CD8-positive, alpha-beta T cell (primary cell): ENCODE measurements at places on chromosomes 2 and 18. TPM values are rescaled to one million over a fixed set of nuclear protein-coding genes. Genes with fewer than 3 reads are reported as not detected.

The KATNAL2 gene
- total RNA-seq: 2.1 TPM

DNA sequence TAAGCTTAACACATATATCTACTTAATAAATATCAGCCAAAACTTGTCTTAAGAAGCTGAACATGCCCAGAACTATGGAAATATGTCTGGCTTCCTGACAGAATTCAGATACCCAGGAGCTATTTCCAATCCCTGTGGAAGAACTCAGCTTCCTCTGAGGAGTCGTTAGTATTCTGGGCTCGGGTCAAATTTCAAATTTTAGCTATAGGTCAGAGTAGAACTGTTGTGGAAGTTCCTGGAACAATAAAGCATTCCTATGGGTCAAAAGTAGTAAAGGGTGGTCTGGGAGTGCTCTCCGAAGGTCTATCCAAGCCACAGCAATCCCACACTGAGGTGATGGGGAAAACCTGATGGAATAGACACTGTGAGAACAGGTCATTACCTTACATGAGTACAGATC is 342.7 kb upstream of the CHST9 start:
- no peak for DNase-seq

- no peak for DNase-seq
Observed at GRCh38 chr2:149725234-149725633, 137.7 kb upstream of the MMADHC start.

- DNase-seq: no peak
Observed at GRCh38 chr2:124024561-124025170, 421 bp upstream of the CNTNAP5 start.

GRCh38 chr18:34710934-34711333 is 836 bp downstream of the DTNA start:
- DNase-seq: no peak

DNA sequence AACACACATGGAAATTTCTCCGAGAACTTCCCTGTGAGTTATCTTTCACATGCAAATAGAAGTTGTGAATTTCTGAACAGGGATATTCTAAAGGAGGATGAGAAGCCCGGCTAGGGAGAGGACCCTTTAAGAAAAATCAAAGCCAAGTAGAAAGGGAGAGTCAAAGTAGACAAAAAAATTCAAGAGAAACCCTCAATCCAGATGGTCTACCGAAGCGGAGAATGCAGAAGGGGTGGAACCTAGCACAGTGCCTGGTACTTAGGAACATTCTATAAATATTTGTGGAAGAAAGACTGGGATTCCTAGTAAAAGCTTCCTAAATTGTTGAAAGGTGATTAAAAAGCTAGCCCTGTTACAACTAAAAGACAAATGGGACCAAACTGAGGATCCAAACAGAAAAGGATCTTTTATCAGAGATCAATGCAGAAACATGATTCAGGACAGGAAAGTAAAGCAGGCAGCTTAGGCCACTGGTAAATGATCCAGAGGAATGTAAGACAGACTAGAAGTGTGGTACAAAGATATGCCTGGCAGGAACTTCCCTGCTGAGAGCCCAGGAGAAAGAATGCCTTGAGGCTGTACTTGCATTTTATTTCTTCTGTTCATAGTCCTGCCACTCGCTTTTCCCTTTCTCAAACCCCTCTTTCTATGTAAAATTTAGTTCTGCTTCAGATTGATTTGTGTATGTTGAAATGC is 19.5 kb upstream of the GLS start:
- DNase-seq: no peak

DNA sequence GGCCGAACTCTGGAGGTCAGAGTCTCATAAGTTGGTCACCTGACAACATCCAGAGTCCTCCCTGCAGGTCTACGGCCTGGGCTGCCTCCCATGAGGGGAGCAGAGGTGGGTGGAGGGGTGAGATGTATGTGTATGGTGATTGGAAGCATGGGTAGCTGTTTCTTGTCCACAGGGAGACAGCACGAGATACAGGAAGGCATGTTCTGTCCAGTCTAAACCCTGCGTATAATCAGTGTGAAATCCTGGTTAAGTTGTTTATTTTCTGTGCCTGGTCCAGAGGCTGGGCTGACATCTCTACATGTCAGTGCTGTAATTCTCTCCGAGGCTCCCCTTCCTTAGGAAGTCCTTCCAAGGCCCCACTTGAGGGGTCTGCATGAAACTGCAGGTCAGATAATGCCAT is 8.9 kb downstream of the TOGARAM2 start:
- no peak for DNase-seq

The UCN gene
- total RNA-seq: 1.5 TPM

DNA sequence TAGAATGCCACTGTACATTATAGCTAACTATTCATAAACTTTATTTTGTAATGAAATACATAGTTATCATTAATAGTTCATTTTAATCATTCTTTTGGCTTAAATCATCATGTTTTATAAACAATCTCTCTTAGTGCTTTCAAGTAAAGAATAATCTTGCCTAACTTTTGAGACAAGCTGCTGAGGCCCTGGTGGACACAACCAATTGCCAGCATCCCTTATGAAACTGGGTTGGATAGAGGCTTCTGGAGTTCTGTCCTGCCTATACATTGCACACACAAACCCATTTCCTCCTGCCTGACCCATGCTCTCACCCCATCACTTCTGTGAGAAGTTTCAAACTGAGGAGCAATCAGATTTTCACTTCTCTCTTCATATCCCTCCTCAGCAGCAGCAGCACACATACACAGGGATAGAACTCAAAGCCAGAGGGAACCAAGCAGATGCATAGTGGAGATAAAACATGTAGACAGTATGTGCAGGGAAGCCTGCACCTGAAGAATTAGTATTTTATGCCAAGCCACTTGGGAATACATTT is 450.0 kb upstream of the SLC14A2 start:
- no peak for DNase-seq

The POMC gene
- 3.0 TPM for total RNA-seq

DNA sequence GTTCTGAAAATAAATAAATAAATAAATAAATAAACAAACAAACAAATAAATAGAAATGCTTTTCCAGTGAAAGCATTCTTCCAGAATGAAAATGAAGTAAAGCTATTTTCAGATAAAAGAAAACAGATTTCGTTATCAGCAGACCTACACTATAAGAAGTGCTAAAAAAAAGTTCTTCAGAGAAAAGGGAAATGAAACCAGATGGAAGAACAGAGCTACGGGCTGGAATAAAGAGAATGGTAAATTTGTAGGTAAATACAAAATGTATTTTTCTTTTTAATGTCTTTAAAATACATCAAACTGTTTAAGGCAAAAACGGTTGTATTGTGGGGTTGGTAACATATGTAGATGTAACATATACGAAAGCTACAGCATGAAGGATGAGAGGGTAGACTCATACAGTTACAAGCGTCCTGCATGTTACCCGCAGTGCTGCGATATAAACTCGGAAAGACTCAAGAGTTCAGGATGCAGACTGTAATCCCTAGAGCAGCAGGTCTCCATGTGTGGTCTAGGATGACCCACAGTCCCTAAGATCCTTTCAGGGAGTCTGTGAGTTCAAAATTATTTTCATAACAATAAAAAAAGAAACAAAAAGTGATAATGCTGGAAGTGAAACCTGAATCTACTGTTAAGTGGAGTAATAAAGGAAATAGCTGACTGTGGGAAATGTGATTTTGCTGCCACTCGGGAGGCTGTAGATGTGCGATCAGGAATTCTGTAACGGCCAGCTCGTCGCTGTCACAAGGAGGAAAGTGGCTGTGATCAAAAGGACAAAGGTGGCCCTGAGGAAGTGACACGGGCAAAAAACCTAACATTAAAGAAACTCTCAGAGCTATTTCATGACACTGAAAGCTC is 5.3 kb upstream of the RAB12 start:
- DNase-seq: no peak

The ZNF396 gene
- not detected for total RNA-seq

The RGPD4 gene
- total RNA-seq: 0.30 TPM

DNA sequence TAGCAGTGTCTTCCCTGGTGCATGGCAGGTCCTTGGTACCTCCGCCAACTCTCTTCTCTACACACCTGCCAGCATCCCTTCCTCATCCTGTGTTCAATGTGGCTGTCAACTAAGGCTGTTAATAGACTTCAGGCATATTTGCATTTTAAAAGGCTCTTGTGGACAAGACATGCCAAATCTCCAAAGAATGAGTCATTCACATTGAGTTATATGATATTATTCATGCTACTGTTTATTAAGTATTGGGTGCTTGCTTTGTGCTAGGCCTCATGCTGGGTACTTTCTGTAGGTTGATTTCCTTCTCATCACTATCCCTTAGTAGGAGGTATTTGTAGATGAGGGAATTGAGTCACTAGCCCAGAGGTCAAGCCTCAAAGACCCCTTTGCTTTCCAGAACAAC is 5.2 kb downstream of the MYO1B start:
- DNase-seq: no peak

The FMNL2 gene
- 0.19 TPM for total RNA-seq

GRCh38 chr2:68889500-68889899 is 18.3 kb upstream of the BMP10 start:
- no peak for DNase-seq

The RAB31 gene
- total RNA-seq: 0.22 TPM

- DNase-seq: no peak
Observed at GRCh38 chr18:79779021-79779699, 18.6 kb upstream of the KCNG2 start.

DNA sequence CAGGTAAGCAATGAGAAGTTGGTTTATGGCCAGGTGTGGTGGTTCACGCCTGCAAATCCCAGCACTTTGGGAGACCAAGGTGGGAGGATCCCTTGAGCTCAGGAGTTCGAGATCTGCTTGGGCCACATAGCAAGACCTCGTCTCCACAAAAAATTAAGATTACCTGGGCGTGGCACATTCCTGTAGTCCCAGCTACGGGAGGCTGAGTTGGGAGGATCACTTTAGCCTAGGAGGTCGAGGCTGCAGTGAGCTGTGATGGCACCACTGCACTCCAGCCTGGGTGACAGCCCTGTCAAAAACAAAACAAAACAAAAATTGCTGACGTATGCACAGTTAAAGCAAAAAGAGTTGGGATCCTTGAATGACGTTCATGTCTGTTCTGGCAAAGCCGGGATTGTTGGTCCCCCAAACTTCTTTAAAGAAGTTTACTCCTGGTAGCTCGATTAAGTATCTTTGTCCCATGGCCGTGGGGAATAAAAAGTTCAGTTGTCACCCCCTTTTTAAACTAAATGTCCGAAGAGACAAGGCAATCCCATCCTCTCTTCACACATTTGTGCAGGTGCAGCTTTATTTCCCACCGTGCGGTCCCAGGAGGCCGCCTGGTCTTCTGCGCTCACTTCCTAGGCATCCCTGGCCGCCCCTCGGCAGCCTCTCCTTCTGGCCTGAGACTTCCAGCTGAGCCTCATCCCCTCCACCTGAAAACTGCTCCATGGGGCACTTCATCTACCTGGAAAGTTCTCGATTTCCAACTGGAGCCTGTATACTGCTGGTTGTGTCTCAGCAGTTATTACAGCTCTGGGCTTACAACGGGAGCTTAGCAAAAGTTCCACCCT is 762 bp upstream of the SPOPL start:
- DNase-seq: no peak

GRCh38 chr18:56235481-56236013 is 402.8 kb downstream of the TXNL1 start:
- no peak for DNase-seq

DNA sequence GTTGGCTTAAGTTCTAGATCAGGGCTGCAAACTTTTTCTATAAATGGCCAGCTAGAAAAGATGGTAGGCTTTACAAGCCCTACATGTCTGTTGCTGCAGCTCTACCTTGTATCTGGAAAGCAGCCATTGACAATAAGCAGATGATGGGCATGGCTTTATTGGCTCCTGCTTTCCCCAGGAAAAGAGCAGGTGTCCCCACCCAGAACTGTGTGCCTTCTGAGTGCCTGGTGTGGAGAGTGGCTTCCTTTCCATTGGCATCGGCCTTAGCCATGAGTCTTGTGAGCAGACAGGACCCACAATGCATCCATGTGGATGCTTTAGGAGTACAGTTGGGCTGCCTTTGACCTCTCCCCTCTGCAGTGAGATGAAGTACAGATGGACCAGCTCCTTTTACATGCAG is 120.2 kb downstream of the CD8B2 start:
- DNase-seq: no peak

- peak; percentile 36 for DNase-seq
Observed at GRCh38 chr2:101717071-101717845, 19.8 kb downstream of the MAP4K4 start.

DNA sequence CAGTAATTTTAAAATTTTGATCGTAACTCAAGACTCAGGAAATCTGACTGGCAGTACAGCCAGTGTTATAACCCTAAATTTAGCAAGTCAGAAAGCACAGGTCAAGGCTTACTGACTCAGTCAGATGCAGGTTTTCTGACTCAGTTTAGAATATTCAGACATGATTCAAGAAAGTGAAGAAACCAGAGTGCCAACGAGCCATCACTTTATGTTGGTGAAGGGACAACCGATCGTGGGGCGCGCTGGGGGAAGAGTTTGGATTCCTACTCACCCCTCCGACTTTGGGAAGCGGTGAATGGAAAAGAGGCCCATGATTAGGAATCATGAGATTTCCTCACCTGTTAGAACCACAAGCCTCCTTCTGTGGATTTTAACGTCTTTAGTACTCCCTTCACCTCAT is 998 bp downstream of the RNF149 start:
- DNase-seq: no peak

- DNase-seq: peak; percentile 60
Observed at GRCh38 chr2:198296665-198297308, 492.4 kb downstream of the PLCL1 start.

The SPATA3 gene
- not detected for total RNA-seq

The ACADL gene
- not detected for total RNA-seq

The COL4A4 gene
- total RNA-seq: not detected

GRCh38 chr2:235639885-235640284 is 146.0 kb downstream of the AGAP1 start:
- DNase-seq: no peak

DNA sequence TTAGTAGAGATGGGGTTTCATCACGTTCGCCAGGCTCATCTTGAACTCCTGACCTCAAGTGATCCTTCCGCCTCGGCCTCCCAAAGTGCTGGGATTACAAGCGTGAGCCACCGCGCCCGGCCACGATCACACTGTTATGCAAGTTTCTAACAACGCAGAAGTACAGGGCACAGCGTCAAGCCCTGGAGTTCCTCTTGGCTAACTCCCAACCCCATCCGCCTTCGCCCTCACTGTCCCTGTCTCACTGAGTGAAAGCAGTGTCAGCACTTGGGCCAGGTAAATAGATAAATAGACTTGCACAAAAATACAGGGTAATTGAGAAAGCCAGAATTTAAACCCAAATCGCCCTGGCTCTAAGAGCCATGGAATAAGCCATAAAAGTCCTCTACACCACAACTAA is 111.7 kb downstream of the ACVR1 start:
- no peak for DNase-seq

- no peak for DNase-seq
Observed at GRCh38 chr2:109442715-109443319, 170.9 kb downstream of the SEPTIN10 start.

- no peak for DNase-seq
Observed at GRCh38 chr2:196431957-196432356, 207.6 kb upstream of the CCDC150 start.
